ENCODE measurements at places on chromosomes 1 and 21.

GRCh38 chr1:14520514-14521163, 77.8 kb upstream of the KAZN start:
- H3K4me1 ChIP-seq, result no peaks in the 10 kb centered on the region
- H3K27ac ChIP-seq, result no peak overlapping the region
- H3K4me3 ChIP-seq, result no peak overlapping the region
- DNase-seq, result no peak

GRCh38 chr1:113657126-113657525, 102.2 kb downstream of the PHTF1 start:
- H3K36me3 ChIP-seq, result no peaks in the 10 kb centered on the region
- H3K27me3 ChIP-seq, result no peaks in the 10 kb centered on the region
- DNase-seq, result no peak
- H3K4me3 ChIP-seq, result no peak overlapping the region

DNA sequence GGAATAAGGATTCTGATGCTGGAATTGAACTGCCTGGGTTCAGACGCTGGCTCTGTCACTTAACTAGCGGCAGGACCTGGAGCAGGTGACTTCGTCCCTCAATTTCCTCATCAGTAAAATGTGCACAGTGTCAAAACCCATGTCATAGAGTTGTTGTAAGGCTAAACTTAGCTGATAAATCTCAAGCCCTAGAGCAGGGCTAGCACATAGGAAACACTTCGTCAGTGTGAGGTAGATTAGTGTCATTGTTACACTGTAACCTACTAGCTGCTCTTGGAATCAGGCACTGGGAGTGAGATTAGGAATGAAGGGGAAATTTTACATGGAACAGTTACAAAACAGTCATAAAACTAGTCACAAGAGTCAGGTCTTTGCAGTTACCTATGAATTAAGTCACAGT, 56.1 kb upstream of the ANGPTL1 start:
- H3K27ac ChIP-seq, result no peak overlapping the region
- DNase-seq, result no peak
- H3K4me3 ChIP-seq, result no peak overlapping the region

DNA sequence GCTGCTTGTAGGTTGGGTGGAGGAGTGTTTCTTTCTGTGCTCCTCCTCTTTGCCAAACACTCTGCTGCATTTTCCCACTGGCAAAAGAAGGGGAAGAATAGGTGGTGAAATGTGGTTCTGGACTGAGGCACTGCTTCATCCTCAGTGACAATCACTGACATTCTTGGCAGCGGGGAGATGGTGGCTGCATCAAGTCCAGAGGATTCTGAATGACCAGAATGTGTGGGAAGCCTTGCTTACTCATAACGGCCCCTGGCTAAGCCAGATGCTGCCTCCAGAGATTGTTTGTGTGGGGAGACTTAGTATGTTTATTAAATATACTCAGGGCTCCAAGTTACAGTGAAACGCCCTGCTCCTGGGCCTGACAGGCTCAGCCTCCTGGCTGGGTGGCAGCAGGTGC, 160.3 kb downstream of the CACNA1E start:
- H3K4me1 ChIP-seq, result no peaks in the 10 kb centered on the region
- no peaks in the 10 kb centered on the region for H3K27me3 ChIP-seq
- no peak overlapping the region for H3K4me3 ChIP-seq
- no peak for DNase-seq
- no peak overlapping the region for H3K27ac ChIP-seq

GRCh38 chr1:100308777-100309176, 42.8 kb downstream of the RTCA start:
- no peak for DNase-seq
- no peak overlapping the region for H3K4me3 ChIP-seq
- no peak overlapping the region for H3K27ac ChIP-seq
- no peaks in the 10 kb centered on the region for H3K36me3 ChIP-seq
- no peaks in the 10 kb centered on the region for H3K27me3 ChIP-seq
- H3K4me1 ChIP-seq, result no peaks in the 10 kb centered on the region

- no peak overlapping the region for H3K27ac ChIP-seq
- H3K36me3 ChIP-seq, result no peaks in the 10 kb centered on the region
- H3K4me1 ChIP-seq, result no peaks in the 10 kb centered on the region
- H3K4me3 ChIP-seq, result no peak overlapping the region
- H3K27me3 ChIP-seq, result no peaks in the 10 kb centered on the region
- no peak for DNase-seq
Measured at GRCh38 chr1:58975888-58976287, 192.0 kb upstream of the JUN start.

DNA sequence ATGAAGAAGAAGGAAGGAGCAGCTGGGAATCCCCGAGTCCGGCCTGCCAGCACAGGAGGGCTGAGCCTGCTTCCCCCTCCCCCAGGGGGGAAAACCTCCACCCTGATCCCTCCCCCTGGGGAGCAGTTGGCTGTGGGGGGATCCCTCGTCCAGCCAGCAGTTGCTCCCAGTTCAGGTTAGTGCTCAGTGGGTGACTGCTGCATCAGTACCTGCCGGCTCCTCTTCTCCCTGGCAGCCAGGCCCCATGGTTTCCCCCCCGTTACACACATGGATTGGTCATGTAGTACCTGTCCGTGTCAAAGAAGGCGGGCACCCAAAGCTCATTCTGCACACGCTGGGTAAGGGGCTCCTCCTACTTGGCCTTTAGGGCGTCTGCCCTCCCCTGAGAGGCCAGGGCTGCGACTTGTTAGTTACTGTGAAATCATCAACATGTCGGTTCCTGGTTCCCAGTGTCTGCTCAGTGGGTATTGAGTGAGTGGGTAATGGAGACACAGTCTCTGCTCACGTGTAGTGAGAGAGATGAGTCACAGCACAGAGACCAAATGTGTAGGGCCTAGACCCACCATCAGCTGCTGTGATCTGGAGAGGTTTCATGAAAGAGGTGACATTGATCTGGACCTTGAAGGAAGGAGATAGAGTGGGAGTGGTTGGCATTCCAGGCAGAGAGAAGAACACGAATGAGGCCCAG, 11.5 kb downstream of the NECAP2 start:
- peaks cover 46% of the 10 kb centered on the region for H3K36me3 ChIP-seq
- no peak for DNase-seq
- no peak overlapping the region for H3K4me3 ChIP-seq
- H3K27me3 ChIP-seq, result no peaks in the 10 kb centered on the region
- H3K4me1 ChIP-seq, result no peaks in the 10 kb centered on the region

DNA sequence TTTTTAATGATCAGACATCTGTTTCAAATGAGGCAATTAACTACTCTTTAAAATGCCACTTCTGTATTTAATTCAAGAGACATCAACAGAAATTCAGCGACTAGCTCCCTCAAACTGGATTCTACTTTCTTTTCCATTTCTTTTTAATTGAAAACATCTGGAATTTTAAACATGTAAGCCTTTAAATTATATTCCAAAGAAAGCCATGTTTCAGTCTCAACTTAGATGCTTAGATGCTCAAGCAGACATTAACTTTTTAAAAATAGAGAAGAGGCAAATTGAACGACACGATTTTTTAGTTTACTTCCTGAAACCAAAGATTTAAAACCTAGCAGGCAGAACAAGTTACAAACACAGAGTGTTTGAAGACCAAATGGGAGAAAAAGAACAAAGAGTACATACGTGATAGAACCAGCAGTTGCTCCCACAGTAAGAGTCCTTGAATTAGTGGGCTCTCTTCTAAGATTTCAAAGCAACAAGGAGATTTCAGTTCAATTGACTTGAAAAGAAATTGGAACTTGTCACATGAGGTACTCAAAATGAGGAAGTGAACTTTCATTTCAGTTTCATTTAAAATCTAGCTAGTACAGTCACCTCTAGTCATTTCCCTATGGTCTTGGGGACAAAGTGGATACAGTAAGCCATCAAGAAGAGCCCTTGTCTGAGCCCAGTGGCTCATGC, at the start of gene CTSS:
CTSS (minus strand) TSS at position 483 of the 681 bp plus-strand sequence. CDS start 1,015 bp downstream, outside the sequence.
- no peaks in the 10 kb centered on the region for H3K36me3 ChIP-seq
- H3K27ac ChIP-seq, result peak within 1 kb of the TSS; percentile 93
- peak within 1 kb of the TSS; percentile 53 for H3K4me3 ChIP-seq
- H3K4me1 ChIP-seq, result peaks cover 14% of the 10 kb centered on the region
- no peaks in the 10 kb centered on the region for H3K27me3 ChIP-seq

DNA sequence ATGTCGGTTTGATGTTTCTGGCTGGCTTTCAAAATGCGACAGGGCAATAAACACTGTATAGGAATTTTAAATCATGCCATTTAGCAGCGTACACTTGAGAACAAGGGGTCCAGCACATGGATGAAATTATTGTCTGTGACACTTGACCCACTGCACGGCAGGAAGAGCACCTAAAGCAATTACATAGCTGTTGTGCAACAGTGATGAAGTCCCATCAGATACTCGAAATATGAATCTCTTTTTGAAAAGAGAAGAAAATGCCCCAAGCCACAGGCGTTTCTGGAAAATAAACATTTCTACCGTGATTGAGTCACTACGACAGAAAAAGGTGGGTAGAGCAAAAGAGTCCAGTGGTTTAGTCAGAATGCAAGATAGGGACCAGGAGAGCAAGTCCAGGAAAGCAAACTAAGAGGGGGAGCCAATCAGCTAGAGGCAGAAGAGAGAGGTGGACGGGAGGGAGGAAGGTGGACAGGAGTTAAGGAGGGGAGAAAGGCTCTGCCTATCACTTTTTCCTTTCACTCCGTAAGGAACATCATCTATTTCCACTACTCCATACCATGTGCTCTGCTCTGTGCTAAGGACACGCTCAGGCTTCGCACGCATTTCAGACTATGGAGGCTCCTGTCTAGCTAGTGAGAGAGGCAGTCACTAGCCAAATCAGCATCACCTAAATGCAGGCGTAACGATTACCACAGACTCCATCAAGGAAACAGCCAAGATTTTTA, 6.4 kb downstream of the DSCAM start:
- no peaks in the 10 kb centered on the region for H3K36me3 ChIP-seq
- no peaks in the 10 kb centered on the region for H3K4me1 ChIP-seq
- H3K27ac ChIP-seq, result no peak overlapping the region
- DNase-seq, result no peak
- H3K27me3 ChIP-seq, result peaks cover 14% of the 10 kb centered on the region
- H3K4me3 ChIP-seq, result no peak overlapping the region

- no peaks in the 10 kb centered on the region for H3K27me3 ChIP-seq
- DNase-seq, result peak; percentile 99
- no peaks in the 10 kb centered on the region for H3K36me3 ChIP-seq
- peak overlapping the region; percentile 32 for H3K4me3 ChIP-seq
- H3K4me1 ChIP-seq, result peaks cover 49% of the 10 kb centered on the region
- peak overlapping the region; percentile 95 for H3K27ac ChIP-seq
Measured at GRCh38 chr1:230621324-230622030, 20.8 kb upstream of the COG2 start.

- 0 out of 2 replicates have a peak, but pooled peaks cover under 1% of the 10 kb centered on the region for H3K4me1 ChIP-seq
- H3K36me3 ChIP-seq, result no peaks in the 10 kb centered on the region
- H3K27ac ChIP-seq, result no peak overlapping the region
- no peak for DNase-seq
- 0 out of 2 replicates have a peak, but pooled peaks cover 8% of the 10 kb centered on the region for H3K27me3 ChIP-seq
- H3K4me3 ChIP-seq, result no peak overlapping the region
Measured at GRCh38 chr1:55702064-55702463, 486.9 kb upstream of the USP24 start.

DNA sequence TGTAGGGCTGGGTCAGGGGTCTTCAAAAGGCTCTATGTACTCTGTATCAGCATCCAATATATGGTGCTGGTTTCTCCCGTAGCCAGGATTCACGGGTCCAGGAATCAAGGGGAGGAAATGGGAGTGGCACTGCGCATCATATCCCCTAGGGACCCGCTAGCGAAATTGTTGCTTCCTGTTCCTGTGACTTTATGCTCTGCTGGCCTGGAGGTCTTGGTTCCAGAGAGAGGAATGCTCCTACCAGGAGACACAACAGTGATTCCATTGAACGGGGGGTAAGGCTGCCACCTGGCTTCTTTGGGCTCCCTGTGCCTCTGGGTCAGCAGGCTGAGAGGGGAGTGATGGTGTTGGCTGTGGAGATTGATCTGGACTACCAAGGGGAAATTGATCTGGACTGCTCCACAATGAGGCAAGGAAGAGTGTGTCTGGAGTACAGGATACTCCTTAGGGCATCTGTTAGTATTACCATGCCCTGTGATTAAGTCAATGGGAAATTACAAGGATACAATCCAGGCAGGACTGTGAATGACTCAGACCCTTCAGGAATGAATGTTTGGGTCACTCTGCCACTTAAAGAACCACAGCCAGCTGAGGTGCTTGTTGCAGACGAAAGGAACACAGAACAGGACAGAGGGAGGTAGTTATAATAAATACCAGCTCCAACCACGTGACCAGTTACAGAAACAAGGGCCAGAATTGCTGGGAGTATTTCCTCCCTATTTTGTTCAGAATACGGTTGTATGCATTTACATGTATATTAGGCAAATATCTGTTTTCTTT, 10.2 kb downstream of the SPSB1 start:
- no peaks in the 10 kb centered on the region for H3K4me1 ChIP-seq
- no peak overlapping the region for H3K4me3 ChIP-seq
- H3K36me3 ChIP-seq, result no peaks in the 10 kb centered on the region
- DNase-seq, result no peak

- H3K27ac ChIP-seq, result no peak overlapping the region
- H3K36me3 ChIP-seq, result peaks cover 10% of the 10 kb centered on the region
- DNase-seq, result no peak
- H3K27me3 ChIP-seq, result 0 out of 2 replicates have a peak, but pooled peaks cover 7% of the 10 kb centered on the region
- H3K4me3 ChIP-seq, result no peak overlapping the region
Measured at GRCh38 chr1:28194326-28195035, 18.0 kb upstream of the PTAFR start.

DNA sequence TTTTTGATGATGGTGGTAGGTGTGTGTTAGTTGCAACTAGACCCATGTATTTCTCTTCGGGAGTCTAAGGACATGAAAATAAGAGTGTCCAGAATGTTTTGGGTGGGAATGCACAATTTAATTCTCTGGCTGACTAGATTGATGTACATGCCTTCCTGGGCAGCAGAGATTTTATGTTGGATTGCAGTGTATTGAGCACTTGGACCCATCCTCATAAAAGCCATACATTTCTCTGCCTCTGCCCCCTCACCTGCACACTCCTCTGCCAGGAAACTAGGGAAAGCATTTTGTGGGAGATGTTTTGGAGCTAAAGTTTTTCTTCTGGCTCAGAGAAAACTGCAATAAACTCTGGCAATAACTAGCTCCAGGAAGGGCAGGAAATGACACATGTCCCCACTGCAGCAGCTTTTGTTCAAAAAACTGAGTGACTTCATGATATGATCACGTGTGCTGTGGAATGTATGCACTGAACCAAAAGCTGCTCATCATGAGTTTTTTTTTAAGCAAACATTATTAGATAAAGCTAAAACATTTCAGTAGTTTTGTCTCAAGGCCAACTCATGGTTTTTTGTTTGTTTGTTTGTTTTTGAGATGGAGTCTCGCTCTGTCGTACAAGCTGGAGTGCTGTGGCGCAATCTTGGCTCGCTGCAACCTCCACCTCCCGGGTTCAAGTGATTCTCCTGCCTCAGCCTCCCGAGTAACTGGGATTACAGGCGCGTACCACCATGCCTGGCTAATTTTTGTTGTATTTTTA, 17.6 kb downstream of the RIT1 start:
- H3K27me3 ChIP-seq, result no peaks in the 10 kb centered on the region
- H3K4me3 ChIP-seq, result no peak overlapping the region
- no peak for DNase-seq
- no peak overlapping the region for H3K27ac ChIP-seq
- no peaks in the 10 kb centered on the region for H3K4me1 ChIP-seq
